ENCODE measurements at places on chromosomes 13 and 19. TPM values are rescaled to one million over a fixed set of nuclear protein-coding genes. Genes with fewer than 3 reads are reported as not detected.

DNA sequence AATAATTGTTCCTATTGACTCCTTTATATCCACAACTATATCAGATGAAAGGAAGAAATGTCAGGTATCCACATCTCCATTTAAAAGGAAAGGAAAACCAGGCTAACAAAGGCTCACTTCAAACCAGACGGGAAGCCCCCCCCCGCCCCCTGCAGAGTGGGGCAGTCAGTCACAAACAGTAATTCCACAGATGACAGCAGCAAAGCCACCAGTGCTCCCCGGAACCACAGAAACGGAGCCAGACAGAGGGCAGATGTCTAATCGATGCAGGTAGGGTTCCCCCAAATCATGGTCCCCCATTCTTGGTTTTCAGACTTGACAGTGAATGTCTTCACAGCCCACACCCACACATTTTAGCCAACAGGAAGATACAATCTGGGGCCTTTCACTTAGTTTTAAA lies 100.8 kb downstream of the STK24 start:
- DNase-seq = no peak

Gene MIR17HG
- 2.4 TPM for total RNA-seq

Gene TRPM4
- total RNA-seq = 35.5 TPM

Gene NCAN
- not detected for total RNA-seq

DNA sequence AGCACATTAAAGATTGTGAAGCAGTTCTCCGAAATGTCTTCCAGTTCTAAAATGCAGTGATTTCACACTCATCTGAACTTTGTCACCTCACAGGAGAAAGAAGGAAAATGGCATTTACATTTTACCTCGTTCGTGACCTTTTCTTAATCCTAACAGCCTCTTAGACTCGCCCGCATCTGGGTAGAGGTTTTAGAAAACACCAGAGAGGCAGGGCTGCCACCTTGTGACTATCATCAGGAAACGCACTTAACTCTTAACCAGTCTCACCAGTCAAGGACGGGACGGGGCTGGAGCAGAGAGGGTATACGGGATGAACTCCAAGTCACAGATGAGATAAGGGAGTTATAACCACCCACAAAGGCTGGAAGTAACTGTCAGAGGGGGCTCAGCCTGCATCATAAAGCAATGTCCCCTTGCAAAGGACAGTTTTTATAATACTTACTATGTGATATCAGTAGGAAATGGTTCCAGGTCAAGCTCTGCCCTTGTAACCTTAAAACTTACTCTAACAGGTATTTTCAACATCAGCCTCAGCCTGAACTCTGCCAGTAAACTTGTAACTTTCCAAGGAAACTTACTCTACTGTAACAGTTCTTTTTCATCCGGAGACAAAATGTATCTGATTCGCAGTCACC lies 8.6 kb upstream of the CEACAM6 start:
- peak; percentile 10 for DNase-seq

Measured in glomerular endothelial cell (primary cell).